ENCODE measurements at places on chromosomes 11 and 22.

GRCh38 chr22:23133922-23134321, 7.9 kb downstream of the RSPH14 start:
- no peak overlapping the region for H3K27ac ChIP-seq
- peaks cover 40% of the 10 kb centered on the region for H3K4me1 ChIP-seq
- H3K36me3 ChIP-seq = no peaks in the 10 kb centered on the region
- H3K27me3 ChIP-seq = no peaks in the 10 kb centered on the region
- DNase-seq = no peak
- H3K4me3 ChIP-seq = no peak overlapping the region

GRCh38 chr11:68413591-68413999, 47.0 kb upstream of the PPP6R3 start:
- H3K27me3 ChIP-seq = no peaks in the 10 kb centered on the region
- H3K4me1 ChIP-seq = no peaks in the 10 kb centered on the region
- H3K27ac ChIP-seq = no peak overlapping the region

DNA sequence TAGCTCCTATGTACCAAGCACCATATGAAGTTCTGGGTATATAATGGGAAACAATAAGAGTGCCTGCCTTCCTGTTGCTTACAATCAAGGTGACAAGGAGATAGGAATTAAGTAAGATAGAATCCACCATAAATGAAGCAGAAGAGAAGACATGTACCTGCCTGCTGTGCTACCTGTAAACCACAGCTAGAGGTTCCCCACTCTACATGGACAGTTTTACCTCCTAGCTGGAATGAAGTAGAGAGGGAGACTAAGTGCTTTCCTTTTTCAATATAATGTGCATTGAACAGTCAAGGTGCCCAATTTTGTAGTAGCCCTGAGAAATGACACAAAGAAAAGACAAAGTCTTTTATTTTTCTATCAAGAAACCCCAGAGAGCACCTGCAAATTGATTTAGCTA, 984.6 kb downstream of the DLG2 start:
- no peaks in the 10 kb centered on the region for H3K4me1 ChIP-seq
- no peak overlapping the region for H3K27ac ChIP-seq
- no peaks in the 10 kb centered on the region for H3K27me3 ChIP-seq
- no peaks in the 10 kb centered on the region for H3K36me3 ChIP-seq
- no peak for DNase-seq

DNA sequence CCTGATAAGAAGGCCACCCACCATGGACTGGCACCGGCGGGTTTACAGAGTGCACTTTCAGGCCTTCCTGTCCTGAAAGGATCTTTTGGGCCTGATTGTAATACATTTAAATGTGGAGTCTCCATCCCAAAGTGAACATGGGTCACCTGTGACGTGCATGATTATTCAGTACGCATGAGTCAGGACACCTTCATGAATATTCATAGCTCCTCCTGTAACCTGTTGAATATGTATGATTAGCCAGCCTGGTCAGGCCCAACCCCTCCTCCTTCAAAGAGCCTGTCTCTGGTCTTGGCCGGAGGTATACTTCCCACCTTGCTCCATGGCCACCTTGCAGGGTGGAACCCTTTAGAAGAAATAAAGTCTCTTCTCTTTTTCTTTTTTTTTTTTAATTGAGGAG, 75.9 kb upstream of the NUP50 start:
- no peaks in the 10 kb centered on the region for H3K4me1 ChIP-seq
- DNase-seq = no peak
- H3K4me3 ChIP-seq = no peak overlapping the region

- no peak overlapping the region for H3K27ac ChIP-seq
- DNase-seq = no peak
- H3K36me3 ChIP-seq = no peaks in the 10 kb centered on the region
- H3K4me1 ChIP-seq = no peaks in the 10 kb centered on the region
- no peak overlapping the region for H3K4me3 ChIP-seq
Measured at GRCh38 chr11:28043930-28044709, 63.8 kb downstream of the KIF18A start.

GRCh38 chr11:10640308-10640707, 53.2 kb downstream of the IRAG1 start:
- no peaks in the 10 kb centered on the region for H3K36me3 ChIP-seq
- H3K4me1 ChIP-seq = peaks cover 27% of the 10 kb centered on the region
- no peak overlapping the region for H3K27ac ChIP-seq
- DNase-seq = no peak

DNA sequence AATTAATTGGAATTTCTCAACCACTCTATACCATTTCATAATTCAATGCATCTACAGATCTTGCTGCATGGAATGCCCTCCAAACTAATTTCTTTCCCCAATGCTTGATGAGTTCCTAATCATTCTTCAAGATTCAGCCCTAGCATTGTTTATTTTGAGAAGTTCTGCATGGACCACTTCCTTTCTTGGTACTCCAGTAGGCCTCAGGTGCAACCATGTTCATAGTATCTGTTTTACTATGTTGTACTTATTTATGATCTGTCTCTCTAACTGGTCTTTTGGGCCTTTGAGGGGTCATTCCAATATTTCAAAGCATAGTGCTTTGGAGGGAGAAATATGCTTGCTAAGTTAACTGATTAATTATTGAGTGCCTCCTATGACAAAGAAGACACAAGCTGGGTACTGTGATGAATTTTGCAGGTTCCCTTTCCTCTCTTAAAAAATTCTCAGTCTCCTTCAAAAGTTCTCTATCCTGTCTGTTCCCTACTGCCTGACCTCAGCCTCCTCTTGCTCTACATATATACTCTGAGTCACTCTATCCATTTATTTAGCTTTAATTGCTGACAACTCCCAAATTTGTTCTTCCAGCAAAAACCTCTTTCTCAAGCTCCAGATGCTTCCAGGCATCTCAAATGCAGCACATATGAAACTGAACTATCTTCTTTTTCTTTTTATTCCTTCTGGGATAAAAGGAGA, 9.5 kb downstream of the MRPL17 start:
- H3K27ac ChIP-seq = no peak overlapping the region
- H3K4me1 ChIP-seq = no peaks in the 10 kb centered on the region
- H3K4me3 ChIP-seq = no peak overlapping the region
